ENCODE measurements at places on chromosomes 5 and 9. TPM values are rescaled to one million over a fixed set of nuclear protein-coding genes. Genes with fewer than 3 reads are reported as not detected.

DNA sequence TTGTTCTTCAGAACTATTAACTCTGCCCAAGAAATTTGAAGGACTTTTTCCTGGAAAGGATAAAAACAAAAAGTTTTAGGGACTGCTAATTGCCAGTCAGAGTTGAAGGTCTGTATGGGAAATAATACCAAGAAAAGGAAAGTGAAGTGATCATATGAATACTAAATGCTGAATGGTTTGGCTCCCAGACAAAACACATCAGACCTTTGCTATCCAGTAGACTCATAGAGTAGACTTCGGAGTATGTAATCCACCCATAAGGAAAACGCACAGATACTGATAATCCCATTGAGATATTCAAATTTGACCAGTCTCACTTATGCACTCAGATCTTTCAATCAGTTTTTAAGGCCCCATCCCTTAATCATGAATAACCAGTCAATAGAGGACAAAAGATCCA lies 319.0 kb upstream of the PTGER4 start:
- no peak overlapping the region for H3K4me3 ChIP-seq
- DNase-seq: no peak
- no peaks in the 10 kb centered on the region for H3K4me1 ChIP-seq
- H3K27me3 ChIP-seq: no peaks in the 10 kb centered on the region
- no peak overlapping the region for H3K27ac ChIP-seq
- H3K36me3 ChIP-seq: no peaks in the 10 kb centered on the region

DNA sequence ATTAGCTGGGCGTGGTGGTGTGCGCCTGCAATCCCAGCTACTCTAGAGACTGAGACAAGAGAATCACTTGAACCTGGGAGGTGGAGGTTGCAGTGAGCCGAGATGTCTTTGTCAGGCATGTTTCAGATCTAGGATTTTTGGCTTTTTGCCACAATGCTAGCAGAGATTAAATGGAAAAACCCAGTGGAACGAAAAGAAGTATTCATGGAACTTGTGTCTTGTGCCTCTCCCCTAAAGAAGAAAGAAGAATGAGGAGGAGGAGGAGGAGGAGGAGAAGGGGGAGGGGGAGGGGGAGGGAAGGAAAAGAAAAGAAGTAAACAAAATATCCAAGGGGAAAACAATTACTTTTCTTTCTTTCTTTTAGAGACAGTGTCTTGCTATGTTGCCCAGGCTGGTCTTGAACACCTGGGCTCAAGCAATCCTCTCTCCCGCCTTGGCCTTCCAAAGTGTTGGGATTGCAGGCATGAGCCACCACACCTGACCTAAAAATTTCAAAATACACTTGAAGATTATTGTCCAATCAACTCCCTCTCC lies 106.0 kb downstream of the ARRDC3 start:
- no peaks in the 10 kb centered on the region for H3K36me3 ChIP-seq
- peaks cover 20% of the 10 kb centered on the region for H3K4me1 ChIP-seq
- H3K4me3 ChIP-seq: no peak overlapping the region
- no peak overlapping the region for H3K27ac ChIP-seq
- no peaks in the 10 kb centered on the region for H3K27me3 ChIP-seq
- no peak for DNase-seq

- no peaks in the 10 kb centered on the region for H3K27me3 ChIP-seq
- DNase-seq: no peak
- no peaks in the 10 kb centered on the region for H3K4me1 ChIP-seq
- H3K36me3 ChIP-seq: no peaks in the 10 kb centered on the region
Measured at GRCh38 chr5:83551821-83552220, 80.3 kb downstream of the VCAN start.

GRCh38 chr9:100601216-100601615 lies 23.3 kb downstream of the CAVIN4 start:
- no peaks in the 10 kb centered on the region for H3K36me3 ChIP-seq
- H3K27me3 ChIP-seq: no peaks in the 10 kb centered on the region
- DNase-seq: peak; percentile 35

- H3K27me3 ChIP-seq: no peaks in the 10 kb centered on the region
- no peak overlapping the region for H3K4me3 ChIP-seq
- DNase-seq: no peak
- no peaks in the 10 kb centered on the region for H3K4me1 ChIP-seq
- H3K36me3 ChIP-seq: no peaks in the 10 kb centered on the region
Measured at GRCh38 chr5:179194201-179194910, 134.2 kb downstream of the ZNF354C start.

The VCP gene
- polyA plus RNA-seq: 118 TPM

The SUSD3 gene
- polyA plus RNA-seq: 68.7 TPM

The GNA14 gene
- polyA plus RNA-seq: not detected

The RELL2 gene
- polyA plus RNA-seq: 48.9 TPM

The BNC2 gene
- polyA plus RNA-seq: 0.01 TPM

The DPP7 gene
- 506 TPM for polyA plus RNA-seq

The SGCD gene
- polyA plus RNA-seq: not detected

The ANKRD18B gene
- polyA plus RNA-seq: not detected

The STING1 gene
- polyA plus RNA-seq: 5.3 TPM

The NANS gene
- 14.2 TPM for polyA plus RNA-seq

The NPR3 gene
- polyA plus RNA-seq: not detected
